ENCODE measurements at places on chromosomes 3 and 15.

- DNase-seq = no peak
Measured at GRCh38 chr3:4600493-4600892, 107.3 kb downstream of the ITPR1 start.

GRCh38 chr3:13480340-13481318, 523 bp downstream of the HDAC11 start:
- no peak for DNase-seq

- DNase-seq = no peak
Measured at GRCh38 chr3:143266927-143267326, 147.4 kb downstream of the CHST2 start.

DNA sequence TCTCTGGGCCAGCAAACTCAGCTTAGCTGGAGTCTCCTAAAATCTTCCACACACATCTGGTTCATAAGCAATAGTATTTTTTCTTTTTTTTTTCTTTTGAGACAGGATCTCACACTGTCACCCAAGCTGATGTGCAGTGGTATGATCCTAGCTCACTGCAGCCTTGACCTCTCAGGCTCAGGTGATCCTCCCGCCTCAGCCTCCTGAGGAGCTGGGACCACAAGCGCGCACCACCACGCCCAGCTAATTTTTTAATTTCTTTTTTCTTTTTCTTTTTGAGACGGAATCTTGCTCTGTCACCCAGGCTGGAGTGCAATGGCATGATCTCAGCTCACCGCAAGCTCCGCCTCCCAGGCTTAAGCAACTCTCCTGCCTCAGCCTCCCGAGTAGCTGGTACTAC, 34.3 kb downstream of the RNU5B-1 start:
- DNase-seq = no peak

DNA sequence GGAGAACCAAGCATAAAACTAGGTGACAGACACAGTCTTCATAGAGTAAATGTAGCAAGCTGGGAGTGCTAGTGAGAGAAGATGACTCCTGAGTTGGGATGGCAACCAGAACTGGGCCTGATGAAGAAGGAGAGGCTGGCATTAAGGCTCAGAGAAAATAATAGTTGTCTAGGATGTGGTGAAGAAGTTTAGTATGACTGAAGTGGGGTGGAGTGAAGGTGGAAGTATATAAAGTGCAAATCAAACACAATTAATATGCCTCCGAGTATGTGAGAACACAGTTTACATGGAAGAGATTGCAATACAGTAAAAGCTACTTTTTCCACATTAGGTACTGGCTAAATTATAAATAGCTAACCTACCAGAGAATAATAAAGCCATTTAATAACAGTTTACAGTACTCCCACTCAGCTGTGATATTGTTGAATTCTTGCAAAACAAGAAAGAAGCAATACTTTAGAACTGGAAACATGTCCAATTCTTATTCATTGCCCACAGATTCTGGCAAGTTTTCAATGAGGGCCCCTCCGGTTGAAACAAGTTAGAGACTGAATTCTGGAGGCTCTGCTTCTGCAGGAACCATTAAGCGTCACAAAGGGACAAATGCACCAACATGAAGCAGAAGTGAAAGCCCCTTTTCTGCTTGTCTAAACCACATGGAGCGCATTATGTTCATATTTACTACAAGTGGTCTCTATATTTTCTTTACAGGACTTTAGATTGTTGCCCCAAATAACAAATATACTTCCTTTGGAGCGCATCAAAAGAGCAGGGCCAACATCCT, 243.7 kb downstream of the SLC9A9 start:
- no peak for DNase-seq

GRCh38 chr3:37249717-37250116, 75.3 kb upstream of the LRRFIP2 start:
- no peak for DNase-seq

DNA sequence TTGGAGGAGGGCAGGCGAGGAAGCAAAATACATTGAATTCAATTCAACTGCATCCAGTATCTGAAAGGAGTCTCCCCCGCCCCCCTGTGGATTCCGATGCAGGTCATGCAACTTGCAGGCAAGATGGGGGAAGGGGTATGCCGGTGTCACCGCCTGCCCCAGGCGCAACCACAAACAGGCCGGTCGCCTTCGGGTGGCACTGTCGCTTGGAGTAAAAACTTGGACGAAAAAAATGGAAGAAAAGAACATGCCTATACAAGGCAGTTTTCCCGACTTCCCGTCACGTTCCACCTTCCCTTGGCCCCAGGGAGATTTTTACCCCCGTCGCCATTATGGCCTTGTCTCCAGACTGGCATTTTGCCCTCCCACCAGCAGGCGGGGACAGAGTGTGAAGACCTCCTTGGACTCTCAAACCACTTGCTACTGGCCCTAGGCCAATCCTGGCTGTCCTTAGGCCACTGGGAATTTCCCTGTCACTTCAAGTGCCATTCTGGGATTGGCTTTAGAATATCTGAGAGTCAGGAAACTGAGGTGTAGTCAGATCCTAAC, 1.6 kb upstream of the NTRK3 start:
- no peak for DNase-seq

GRCh38 chr3:140455521-140456214, 222.2 kb upstream of the TRIM42 start:
- DNase-seq = no peak

DNA sequence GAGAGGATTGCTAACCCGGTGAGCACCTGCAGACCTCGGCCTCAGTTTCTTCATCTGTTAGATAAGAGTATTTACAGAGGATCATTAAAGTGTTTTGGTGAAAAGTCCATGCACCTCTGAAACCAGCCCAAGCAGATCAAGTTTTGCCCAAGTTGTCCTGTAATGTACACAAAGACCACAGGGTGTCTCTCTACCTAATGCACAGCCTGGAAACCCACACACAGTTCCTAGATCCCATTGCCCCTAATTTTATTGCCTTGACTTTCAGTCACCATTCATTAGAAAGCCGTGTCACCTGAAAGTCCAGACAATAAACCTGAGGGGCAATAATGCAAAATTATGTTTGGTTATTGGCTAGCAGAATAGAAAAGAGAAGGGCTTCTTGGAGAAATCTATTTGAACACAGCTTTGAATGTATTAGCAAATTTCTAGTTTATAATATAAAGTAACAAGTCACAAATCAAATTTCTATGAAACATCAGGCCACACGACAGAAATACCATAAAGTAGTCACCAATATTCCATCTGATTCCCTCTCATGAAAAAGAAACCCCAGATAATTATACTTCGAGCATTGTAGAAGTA, 161.3 kb upstream of the SLC2A2 start:
- DNase-seq = no peak

DNA sequence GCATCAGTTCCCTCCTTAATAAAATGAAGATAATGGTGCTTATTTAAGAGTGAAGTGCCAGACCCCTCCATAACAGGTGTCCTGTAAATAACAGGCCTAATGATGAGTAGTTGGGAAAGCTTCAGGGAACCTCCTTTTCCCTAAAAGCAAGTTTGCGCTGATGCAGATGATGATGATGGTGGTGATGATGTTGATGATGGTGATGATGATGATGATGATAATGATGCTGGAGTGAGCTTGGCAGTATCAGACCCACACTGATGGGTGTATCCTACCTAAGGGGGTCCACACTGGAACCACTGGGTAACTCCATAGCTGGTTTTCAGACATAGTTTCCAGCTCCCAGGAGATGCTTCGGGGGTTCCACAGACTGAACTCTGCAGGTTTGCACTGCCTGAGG, 24.4 kb downstream of the MTMR14 start:
- DNase-seq = no peak

GRCh38 chr15:32986147-32986546, 208.4 kb downstream of the FMN1 start:
- DNase-seq = no peak

DNA sequence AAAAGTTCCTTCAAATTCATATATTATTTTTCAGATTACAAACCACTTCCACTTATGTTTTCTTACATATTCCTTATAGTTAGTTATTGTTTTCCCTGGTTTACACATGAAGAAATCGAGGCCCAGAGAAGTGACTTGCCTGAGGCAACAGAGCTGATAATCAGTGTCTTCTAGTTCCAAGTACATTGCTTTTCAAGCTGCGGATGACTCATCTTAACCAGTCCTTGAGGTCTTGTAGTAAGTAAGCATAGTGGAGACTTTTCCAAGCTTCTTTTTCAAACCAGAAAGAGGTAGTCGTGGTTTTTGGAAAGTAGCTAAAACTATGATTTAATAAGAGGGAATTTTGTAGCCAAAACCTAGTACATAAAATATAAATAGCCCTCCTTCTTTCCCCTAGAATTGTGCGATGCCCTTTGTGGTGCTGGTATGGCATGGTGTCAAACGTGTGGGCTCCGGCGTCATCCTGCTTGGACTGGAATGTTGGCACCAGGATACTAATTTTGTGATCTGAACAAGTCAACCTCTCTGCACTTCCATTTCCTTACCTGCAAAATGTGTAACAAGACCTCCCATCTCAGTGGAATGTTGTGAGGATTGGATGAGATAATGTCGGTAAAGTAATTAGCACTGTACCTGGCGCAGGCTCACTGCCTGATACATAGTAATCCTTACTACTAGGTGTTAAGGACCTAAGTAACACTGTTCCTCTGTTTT, 19.0 kb upstream of the DLG1 start:
- DNase-seq = no peak

- no peak for DNase-seq
Measured at GRCh38 chr3:158460926-158461325, 110.1 kb upstream of the MLF1 start.

GRCh38 chr3:165830746-165831145, 6.5 kb downstream of the BCHE start:
- DNase-seq = no peak

DNA sequence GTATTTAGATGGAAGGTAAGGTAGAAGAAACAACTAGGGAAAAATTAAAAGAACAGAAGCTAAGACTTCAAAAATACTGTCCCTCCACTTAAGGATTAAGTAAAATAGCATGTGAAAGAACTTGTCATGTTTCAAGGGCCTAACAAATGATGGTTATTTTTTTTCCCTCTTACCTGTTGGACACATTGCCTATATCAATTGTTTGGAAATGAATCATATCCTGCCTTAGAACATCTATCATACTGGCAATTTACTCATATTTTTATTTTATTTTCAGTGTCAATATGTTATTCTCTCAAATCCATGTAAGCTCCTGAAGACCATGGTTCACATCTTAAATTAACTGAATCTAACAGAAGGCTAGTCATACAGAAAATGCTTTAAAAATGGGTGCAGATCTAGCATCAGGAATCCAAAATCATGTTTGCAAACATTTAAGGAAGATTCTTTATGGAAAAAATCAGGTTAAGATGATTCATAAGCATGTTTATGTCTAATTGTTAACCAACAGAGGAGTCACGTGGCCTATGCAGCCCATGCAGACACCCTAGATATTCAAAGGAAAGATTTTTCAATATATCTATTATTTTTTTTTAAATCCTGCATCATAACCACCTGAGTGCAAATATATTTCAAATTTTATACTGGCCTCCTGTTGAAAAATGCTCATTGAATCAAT, 135.8 kb upstream of the TRIM42 start:
- no peak for DNase-seq

GRCh38 chr3:115706311-115706829, 83.1 kb downstream of the GAP43 start:
- no peak for DNase-seq

- DNase-seq = no peak
Measured at GRCh38 chr3:29141197-29141917, 139.5 kb upstream of the RBMS3 start.

DNA sequence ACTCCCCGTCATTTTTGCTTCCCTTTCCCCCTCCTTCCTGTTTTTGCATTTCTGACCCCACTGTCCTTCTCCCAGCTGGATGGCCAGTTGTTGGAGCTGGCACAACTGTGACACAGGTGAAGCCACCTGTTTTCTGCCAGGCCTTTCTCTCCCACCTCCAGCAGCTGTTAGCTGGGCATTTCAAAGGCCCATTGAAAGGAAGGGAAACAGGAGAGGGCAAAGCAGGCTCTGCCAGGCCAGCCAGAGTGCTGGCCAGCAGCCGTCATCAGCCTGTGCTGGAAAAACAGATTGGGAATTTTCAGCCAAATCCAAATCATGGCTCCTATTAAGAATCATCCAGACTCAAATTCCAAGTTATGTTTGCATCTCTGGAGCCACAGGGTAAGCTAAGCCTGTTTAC, 155.2 kb upstream of the C2CD4B start:
- no peak for DNase-seq

GRCh38 chr3:45881078-45882022, 5.0 kb upstream of the CCR9 start:
- peak; percentile 10 for DNase-seq

DNA sequence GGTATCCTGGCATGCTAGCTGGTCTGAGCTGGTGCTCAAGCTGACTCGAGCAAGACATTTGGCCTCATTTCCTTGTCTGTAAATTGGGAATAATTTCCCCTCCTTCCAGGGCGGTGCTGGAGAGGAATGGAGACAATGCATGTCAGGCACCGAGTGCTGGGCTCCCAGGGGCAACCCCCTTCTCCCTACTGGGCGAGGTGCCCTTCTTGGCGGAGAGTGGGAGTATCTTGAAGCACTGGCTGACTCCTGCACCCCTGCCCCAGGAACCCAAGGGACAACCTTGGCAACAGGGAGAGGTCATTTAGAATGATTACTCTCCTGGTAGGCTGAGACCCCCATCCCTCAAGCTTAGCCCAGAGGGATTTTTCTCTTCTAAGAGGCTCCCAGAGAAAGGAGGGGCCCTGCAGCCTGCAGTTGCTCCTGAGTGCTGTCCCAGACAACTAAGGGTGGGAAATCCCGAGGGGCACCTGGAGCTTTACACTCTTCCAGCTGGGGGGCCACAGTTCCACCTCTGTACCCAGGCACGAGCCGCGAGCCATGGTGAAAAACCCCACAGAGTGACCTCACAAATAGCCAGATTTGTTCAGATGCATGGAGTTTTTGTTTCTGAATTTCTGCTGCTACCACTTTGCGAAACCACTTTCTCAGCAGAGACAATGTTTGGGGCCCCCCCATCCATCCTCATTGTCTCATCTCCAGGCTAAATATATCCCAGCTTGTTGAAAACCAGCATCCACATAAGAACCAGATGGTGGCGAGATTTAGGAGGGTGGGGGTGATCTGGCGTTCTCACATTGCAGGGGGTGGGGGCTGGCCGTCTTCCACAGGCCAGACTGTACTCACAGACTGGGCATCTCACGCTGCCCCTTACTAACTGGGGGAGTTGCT, 44.8 kb downstream of the ABTB1 start:
- no peak for DNase-seq

DNA sequence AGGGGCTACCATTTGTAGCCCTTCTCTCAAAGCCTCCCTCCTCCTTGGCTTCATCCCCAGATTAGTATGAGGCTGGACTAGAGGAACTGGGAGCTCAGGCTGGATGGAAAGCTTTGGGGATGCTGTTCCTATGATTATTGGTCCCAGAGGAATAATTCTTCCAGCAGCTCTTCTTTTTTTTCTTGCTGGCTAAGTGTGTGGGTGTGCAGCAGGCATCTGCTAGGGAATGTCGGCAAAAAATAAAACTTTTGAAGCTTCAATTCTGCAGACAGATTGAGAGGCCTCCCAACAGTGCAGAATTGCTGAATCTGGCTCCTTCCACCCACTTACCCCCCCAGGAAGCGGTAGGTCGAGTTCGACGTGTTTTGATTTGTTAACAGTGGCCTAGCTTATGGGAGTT, 138.5 kb upstream of the ANKRD28 start:
- no peak for DNase-seq

DNA sequence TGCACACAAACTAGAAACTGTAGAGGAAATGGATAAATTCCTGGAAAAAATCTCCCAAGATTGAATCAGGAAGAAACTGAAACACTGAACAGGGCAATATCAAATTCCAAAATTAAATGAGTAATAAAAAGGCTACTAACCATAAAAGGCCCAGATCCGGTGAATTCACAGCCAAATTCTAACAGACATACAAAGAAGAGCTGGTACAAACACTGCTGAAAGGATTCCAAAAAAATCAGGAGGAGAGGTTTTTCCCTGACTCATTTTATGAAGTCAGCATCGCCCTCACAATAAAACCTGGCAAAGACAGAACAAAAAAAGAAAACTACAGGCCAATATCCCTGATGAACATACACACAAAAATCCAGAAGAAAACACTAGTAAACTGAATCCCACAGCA, 462.4 kb upstream of the THBS1 start:
- DNase-seq = no peak
